ENCODE measurements at places on chromosomes 3 and 15. TPM values are rescaled to one million over a fixed set of nuclear protein-coding genes. Genes with fewer than 3 reads are reported as not detected.

ZXDC gene
- total RNA-seq = 22.3 TPM

DNA sequence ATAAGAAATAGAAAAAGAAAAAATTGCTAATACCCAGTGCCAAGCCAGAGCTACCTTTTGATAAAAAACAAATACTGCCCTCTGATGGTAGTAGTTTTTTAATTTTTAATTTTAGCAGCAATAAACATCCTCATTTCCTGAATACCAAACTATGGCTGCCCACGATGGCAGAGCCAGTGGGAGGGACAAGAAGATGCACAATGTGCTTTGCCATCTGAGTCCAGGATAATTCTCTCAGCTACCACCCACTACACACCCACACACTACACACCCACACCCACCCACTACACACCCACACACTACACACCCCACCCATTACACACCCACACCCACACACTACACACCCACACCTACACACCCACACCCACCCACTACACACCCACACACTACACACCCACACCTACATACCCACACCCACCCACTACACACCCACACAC, 17.8 kb downstream of the CEP19 start:
- H3K27me3 ChIP-seq = no peaks in the 10 kb centered on the region
- no peaks in the 10 kb centered on the region for H3K36me3 ChIP-seq
- DNase-seq = no peak
- H3K4me3 ChIP-seq = no peak overlapping the region
- no peaks in the 10 kb centered on the region for H3K4me1 ChIP-seq

WHAMM gene
- total RNA-seq = 3.1 TPM

GPR62 gene
- 0.21 TPM for total RNA-seq

GRCh38 chr15:31483053-31483985, 156.7 kb downstream of the KLF13 start:
- no peak for DNase-seq
- H3K4me3 ChIP-seq = no peak overlapping the region
- peaks cover 9% of the 10 kb centered on the region for H3K4me1 ChIP-seq
- H3K27me3 ChIP-seq = peaks cover 25% of the 10 kb centered on the region

DNA sequence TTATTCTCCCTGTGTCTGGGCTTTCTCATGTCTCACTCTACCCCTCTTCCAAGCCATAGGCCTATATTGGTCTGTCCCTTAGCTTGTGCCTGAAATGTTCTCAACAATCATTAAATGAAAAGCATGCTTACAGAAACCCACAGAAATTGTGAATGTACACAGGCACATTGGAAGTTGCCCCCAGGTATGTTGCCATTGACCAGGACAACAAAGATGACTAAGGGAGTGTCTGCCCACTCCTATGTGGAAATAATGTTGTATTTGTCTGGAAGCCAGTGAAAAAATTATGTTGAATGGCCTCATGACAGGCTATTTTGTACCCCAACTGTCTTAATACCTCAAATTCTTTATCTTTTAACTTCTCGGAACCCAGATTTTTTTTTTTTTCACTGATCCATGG, 102.0 kb downstream of the TPRG1 start:
- H3K27ac ChIP-seq = no peak overlapping the region
- DNase-seq = no peak
- no peaks in the 10 kb centered on the region for H3K27me3 ChIP-seq
- no peaks in the 10 kb centered on the region for H3K4me1 ChIP-seq
- no peak overlapping the region for H3K4me3 ChIP-seq

IQCF5 gene
- not detected for total RNA-seq

DNA sequence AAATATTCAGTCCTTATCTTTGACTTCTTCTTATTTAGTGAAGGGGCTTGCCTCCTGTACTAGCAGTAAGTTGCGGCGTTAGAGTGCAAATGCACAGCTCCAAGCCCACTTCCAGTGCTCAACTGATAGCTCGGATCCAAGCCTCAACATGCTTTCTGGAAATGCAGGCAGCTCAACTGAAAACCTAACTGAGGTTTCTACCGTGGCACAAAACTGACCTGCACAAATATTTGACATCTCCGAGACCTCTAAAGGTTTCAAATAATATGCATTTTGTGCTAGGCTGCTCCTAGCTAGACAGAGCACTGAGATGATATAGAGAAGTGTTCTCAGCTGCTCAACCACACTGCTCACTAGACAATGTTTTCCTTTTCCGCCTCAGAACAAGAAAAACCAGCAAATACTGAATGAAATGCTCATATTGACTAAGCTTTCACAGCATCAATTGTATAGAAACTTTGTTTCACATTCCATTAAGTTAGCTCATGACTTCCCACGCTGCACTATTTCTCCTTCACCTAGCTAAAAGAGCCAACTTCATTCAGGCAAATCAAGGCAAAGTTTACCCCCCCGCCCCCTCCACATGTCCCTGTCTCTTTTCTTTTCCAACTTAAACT, 822 bp downstream of the ZNF385D start:
- H3K27me3 ChIP-seq = no peaks in the 10 kb centered on the region
- H3K36me3 ChIP-seq = no peaks in the 10 kb centered on the region
- peak overlapping the region; percentile 72 for H3K4me3 ChIP-seq
- no peak for DNase-seq
- peaks cover 32% of the 10 kb centered on the region for H3K4me1 ChIP-seq

PRR20G gene
- total RNA-seq = not detected

GAP43 gene
- total RNA-seq = 5.0 TPM

TMEM212 gene
- not detected for total RNA-seq

SLC35G2 gene
- 0.43 TPM for total RNA-seq

GRCh38 chr3:135869439-135870105, 96.0 kb upstream of the PPP2R3A start:
- no peak overlapping the region for H3K4me3 ChIP-seq
- H3K27ac ChIP-seq = no peak overlapping the region
- no peaks in the 10 kb centered on the region for H3K4me1 ChIP-seq
- no peak for DNase-seq

CPNE4 gene
- total RNA-seq = not detected

All from neural progenitor cell (in vitro differentiated cells).